Right renal cortex interstitium (tissue), 3 donors: ENCODE measurements at places on chromosomes 7 and 10. TPM values are rescaled to one million over a fixed set of nuclear protein-coding genes. Genes with fewer than 3 reads are reported as not detected.

Gene ARMC3
- 14.3 TPM for polyA plus RNA-seq

DNA sequence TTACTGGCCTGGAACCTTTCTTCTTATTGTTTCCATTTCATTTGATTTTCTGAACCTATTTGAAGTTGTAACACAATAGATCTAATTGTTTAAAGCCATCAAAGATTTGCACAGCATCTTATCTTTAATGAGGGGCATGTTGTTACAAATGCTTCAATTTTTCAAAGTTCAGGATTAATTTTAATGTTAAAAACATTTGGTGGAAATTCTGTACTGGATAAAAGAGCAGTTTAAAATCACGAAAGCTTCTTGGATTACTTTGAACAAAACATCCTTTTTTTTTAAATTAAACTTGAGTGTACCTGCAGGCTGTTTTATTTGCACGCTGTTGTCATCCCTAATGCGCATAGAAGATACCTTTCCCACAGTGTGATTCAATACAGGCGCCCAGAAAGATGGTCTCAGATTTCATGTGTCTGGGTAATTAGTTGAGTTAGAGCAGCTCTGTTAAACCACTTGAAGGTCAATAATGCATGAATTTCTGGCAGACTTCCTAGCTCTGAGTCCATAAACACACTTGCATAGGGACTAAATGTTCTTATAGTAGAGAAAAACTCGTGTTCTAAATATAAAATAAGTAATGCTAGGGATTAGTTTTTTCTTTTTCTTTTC, 29.3 kb upstream of the DDX50 start:
- DNase-seq = peak; percentile 80

Gene ANTXRL
- polyA plus RNA-seq = not detected

DNA sequence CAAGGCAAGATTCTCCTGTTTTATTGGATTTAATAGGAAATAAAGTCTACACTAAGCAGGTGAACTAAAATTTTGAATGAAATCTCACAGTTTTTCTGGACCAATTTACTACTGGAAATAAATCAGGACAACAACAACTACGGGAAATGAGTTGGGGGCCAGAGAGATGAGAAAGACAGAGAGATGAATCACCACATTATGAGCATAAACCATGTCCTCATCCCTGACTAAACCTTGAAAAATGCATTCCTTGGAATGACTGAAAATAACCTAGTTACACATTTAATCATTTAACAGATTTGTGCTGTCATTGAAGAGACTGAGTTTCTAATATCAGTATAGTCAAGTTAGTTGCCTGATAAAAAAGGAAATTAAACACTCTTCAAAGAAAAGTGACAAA, 608.4 kb upstream of the KCND2 start:
- no peak for DNase-seq

DNA sequence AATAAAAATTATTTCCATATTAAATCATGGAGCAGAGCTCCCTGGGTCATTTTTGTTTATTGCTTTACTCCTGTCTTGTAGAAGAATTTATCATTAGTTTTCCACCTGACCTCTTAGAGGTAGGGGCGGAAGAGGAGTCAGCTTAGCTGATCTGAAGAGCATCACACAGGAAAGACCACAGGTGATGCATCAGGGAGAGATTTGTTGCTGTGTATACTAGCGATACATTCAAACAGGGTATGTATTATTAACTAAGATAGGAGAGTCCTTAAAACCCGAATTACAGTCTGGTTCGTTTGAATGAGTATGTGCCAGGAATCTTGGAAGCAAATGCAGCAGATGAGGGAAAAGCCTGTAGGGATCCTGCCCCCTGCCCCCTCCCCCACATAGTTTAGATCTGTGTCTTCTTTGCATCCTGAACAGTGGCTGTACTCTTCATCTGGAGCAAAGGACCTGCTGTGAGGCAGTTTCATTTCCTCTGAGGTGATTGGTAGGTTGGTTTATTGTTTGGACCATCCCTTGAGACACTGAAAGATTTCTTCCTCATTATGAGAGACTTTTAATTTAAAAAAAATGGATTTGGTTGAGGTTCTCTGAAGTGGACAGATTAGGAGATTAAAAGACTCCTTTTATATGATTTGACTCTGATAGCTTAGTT, 177.0 kb downstream of the SND1 start:
- DNase-seq = no peak

- DNase-seq = no peak
These were observed 75.5 kb downstream of the MACC1 start for GRCh38 chr7:20141666-20142065.

Gene CYP3A5
- 1.4 TPM for polyA plus RNA-seq

- no peak for DNase-seq
These were observed 88.3 kb downstream of the NKX6-2 start for GRCh38 chr10:132697578-132698200.
